Heart left ventricle (tissue), 16 donors: ENCODE measurements at places on chromosomes 7 and 10. TPM values are rescaled to one million over a fixed set of nuclear protein-coding genes. Genes with fewer than 3 reads are reported as not detected.

GRCh38 chr10:80661526-80661925, 123.8 kb downstream of the SH2D4B start:
- no peak for DNase-seq

GRCh38 chr10:124642088-124642710, 102.0 kb downstream of the FAM53B start:
- peak; percentile 77 for DNase-seq

- no peak for DNase-seq
Observed at GRCh38 chr10:124493214-124493882, 31.7 kb downstream of the LHPP start.

Gene SPDYE2B
- total RNA-seq = not detected

Gene CASTOR2
- 19.2 TPM for total RNA-seq

Gene ITPRID1
- total RNA-seq = not detected
